Stimulated activated naive CD4-positive, alpha-beta T cell (primary cell): ENCODE measurements at places on chromosomes 5 and 9.
A peak's percentile ranks its signal among the peaks of the same experiment; 100 is the strongest.

DNA sequence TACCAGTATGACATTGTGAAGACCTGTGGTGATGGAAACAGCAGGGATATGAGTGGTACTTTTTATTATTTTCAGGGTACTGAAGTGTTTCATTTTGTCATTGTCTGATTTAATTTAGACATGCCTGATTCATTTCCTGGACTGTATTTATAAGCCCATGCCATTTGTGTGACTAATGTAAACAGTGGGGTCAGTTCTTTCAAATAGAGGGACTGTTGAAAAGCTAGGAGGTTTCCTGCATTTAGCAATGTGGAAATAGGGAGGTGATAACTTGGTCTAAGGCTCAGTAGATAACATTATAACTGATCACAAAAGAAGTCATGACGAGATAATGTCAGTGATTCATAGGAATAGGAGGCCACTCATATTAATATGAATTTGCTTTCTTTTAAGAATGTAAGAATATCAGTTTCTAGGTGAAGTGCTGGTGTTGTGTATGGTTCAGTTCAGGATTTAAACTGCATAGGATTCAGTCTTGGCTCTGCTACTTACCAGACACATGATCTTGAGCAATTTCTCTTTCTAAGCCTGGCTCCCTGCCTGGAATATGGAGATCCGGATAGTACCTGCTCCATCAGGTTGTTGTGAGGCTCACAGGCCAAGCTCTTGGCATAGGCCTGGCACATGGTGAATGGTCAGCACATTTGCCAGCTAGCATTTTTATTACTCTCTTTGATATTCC is 7.5 kb downstream of the RASGRF2 start:
- no peak for DNase-seq

DNA sequence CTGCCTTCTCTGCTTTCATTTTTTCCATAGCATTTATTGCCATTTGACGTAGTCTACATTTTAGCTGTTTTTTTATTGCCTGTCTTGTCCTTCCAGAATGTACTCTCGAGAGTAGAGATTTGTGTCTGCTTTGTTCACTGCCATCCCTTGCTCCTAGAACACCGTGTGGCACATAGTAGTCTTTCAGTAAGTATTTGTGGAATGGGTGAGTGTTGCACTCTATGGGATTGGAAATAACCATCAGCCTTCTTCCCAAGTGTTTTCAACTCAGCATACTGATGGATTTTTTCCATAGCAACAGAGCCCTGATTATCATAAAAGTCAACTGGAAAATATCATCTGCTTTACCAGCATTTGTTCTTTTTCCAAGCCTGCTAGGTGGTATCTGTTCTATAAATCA is 462.6 kb downstream of the ENC1 start:
- no peak for DNase-seq

GRCh38 chr5:59637884-59638580 is 255.5 kb downstream of the PDE4D start:
- no peak for DNase-seq

- DNase-seq, result no peak
Observed at GRCh38 chr5:56552612-56553268, 262.6 kb upstream of the MAP3K1 start.

DNA sequence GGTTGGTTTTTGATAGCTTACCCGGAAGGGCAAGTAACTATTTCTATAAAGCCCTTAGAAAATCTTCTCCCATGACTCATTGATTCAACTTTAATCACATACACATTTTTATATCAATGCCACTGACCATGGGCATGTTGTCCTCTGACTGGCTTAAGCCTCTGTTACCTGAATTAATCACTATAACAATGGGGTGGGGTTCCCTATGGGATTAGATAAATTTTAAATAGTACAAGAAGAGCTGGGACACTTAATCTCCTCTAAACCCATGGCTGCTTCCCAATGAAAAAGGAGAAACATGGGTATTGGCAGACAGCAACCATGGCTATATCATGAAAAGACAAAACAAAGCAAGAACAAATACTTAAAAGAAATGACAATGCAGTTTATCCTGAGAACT is 636.2 kb downstream of the BRINP1 start:
- no peak for DNase-seq

- DNase-seq, result no peak
Observed at GRCh38 chr5:125554355-125554754, 807.9 kb upstream of the ZNF608 start.

DNA sequence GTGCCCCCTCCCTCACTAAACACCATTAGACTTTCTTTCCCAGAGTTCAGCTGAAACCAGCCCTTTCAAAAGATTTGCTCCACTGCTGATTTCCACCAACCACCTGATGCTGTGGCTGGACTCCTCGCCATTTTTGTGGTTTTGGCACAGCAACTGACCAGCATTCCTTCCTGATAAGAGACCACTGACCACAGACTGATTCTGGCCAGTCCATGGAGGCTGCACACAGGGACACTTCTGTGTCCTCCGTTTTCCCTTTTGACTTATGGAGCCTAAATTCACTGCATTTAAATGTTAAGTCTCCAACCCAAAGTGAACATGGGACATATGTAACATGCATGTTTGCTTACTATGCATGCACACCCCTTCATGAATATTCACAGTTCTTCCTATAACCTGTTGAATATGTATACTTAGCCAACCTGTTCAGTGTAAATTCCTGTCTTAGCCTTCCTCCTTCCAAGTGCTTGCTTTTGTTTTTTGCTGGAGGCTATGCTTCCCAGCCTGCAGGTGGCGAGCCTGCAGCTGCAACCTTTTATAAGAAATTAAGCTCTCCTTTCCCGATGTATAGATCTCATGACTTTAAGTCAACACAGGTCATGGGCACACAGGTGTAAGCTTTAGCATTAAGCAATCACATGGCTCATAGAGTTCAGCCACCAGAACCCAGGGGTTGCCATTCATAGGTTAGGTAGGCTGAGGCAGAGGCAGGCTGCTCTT is 78.7 kb downstream of the ACTL7B start:
- no peak for DNase-seq

- no peak for DNase-seq
Observed at GRCh38 chr5:424301-425110, 18.5 kb upstream of the EXOC3 start.

DNA sequence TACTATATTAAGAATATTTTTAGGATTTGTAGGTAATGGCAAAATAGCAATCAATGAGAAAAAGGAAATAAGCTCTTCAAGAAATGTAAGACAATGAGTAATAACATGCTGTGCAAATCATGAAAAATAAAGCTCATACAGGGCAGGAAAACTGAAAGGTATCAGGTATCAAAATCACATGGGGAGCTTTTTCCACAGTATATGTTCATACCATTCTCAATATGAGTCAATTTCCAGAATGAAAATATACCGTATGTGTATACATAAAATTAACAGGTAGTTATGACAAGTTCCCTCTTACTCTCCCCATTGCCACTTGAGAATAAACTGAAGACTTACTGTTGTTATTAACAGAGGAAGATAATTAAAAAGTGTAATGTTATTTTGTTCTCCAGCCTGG is 35.9 kb downstream of the EFCAB9 start:
- no peak for DNase-seq

DNA sequence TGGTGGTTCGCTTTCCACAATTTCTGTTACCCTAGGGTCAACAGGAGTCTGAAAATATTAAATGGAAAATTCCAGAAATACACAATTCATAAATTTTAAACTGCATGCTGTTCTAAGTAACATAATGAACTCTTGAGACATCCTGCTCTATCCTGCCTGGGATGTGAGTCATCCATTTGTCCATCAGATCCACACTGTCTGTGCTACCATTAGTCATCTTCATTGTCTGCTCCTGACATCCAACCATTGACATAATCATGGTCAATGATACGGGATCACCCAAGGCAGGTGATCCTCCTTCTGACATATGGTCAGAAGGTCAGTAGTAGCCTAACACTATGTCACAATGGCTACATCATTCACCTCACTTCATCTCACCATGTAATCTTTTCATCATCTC is 276.7 kb upstream of the KIF2A start:
- no peak for DNase-seq

GRCh38 chr9:134538856-134539566 is 102.6 kb upstream of the COL5A1 start:
- no peak for DNase-seq

GRCh38 chr5:35205186-35205585 is 25.1 kb downstream of the PRLR start:
- DNase-seq, result no peak

DNA sequence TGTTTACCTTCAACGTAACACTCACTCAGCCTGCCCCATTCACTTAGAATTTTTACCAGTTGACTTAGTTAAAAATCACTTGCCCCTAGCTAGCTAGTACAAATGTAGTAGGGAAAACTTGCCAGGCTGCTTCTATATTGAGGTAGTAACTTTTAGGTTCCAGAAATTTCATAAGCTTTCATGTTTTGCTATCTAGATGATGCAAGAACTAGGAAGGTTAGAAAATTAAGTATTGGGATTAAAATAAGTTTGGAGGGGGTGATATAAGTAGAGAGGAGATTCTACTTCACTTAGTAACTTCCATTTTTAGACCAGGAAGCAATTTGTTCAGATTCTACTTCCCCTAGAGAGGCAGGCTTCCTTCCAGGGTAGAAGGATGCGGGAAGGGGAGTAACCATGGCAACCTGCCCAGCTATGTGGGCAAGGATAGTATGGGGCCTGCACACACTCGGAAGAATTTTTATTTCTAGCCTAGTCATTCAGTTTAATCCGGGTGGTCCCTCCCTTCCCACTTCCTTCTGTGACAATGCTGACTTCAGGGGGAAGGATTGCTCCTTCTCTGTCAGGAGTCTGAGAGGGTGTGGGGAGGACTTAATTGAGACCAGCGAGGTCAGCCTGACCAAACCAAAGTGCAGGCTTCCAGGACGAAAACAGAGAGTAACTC is 4.2 kb downstream of the DAB2 start:
- no peak for DNase-seq

- DNase-seq, result no peak
Observed at GRCh38 chr9:137748741-137749140, 128.8 kb upstream of the CACNA1B start.

DNA sequence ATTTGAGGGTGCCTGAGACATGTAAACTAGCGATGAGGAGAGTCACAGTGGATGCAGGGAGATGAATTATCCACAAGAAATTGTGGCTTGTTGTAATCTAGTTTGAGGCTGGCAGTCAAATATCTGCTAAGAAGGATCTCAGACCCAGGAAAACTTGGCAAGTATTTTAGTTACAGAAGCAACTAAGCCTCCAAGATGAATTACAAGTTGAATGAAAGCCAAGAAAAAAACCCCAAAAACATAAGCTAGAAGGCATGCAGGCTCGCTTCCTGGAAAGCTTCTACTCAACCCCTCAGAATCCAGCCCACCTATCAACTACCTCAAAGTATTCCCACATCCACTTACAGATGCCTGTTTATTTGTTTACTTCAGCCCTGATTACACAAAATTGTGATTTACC is 696.9 kb downstream of the MAT2B start:
- DNase-seq, result no peak

- DNase-seq, result peak; percentile 11
Observed at GRCh38 chr5:175464074-175464941, 14.1 kb upstream of the SFXN1 start.

DNA sequence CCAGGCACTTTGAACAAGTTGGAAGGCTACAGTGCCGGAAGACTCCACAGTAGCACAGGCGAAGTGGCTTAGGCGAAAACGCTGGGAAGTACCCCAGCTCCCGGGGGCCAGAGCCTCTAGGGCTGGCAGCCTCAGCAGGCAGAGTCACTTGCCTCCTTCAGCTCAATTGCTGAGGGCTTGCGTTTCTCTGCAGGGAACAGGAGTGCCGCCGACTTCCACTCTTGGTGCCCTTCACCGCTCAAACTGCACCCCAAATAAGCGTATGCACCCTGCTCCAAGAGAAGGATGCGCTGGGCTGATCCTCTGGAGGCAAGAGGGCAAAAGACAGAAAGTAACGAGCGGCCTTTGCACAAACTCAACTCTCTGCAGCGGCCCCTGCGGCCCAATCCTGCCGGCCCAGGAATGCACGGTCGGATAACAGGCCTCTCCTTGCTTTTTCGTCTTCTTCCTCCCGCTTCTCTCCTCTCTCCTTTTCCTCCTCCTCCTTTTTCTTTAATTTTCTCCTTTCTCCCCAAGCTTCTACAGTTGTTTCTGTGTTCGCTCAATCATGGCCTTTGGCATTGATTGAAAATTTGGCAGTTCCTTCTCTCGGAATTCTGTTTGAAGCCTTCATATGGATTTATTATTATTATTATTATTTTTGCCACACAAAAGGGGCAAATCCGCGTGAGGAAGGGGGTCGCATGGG is 1.1 kb upstream of the S1PR3 start:
- no peak for DNase-seq

GRCh38 chr5:149207831-149208230 is 63.8 kb upstream of the AFAP1L1 start:
- no peak for DNase-seq

- no peak for DNase-seq
Observed at GRCh38 chr9:78559449-78559885, 262.5 kb downstream of the PSAT1 start.

DNA sequence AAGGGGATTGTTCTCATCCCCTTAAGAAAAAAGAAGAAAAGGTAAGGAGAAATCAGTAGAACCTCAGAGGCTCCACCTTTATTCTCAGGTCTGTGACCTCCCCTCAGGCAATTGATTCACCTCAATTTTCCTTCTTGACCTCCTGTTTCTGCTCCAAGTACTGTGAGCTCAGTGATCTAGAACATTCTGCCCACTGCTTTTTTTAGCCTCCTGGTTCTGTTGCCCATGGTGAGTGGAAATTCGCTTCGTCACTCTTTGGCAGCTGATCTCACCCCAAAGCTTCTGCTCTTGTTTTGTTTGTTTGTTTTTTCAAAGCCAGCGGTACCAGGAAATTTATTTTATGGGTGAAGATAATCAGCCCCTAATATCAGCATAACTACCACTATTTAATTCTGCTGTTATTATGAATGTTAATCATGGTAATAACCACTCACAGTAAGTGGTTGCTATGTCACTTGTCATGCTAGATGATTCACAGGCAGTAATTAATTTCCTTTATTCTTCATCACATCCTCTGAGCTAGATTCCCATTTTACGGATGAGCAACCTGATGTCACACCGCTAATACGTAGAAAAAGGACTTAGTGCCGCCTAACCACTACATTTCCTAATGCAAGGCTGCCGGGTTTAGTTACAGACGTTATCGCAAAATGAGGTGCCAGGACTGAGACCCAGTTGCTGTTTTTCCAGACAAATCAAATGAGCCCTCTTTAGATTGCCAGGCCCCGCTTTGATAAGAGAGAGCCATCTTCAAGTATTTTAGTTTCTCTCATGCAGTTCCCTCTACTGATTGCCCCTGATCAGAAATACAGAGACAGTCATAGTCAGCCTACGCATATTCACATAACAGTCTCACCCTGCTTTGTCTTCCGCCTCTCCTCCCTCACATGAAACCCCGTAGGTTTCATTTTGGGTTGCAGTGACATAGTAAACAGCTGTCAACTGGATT is 78.2 kb downstream of the CYFIP2 start:
- DNase-seq, result no peak

- DNase-seq, result no peak
Observed at GRCh38 chr9:123174887-123175518, 93.4 kb downstream of the STRBP start.

- peak; percentile 43 for DNase-seq
Observed at GRCh38 chr9:134066913-134067851, 644 bp downstream of the BRD3 start.

- no peak for DNase-seq
Observed at GRCh38 chr5:157486221-157486681, 26.2 kb downstream of the NIPAL4 start.

- DNase-seq, result no peak
Observed at GRCh38 chr5:112238473-112238872, 180.6 kb downstream of the EPB41L4A start.

GRCh38 chr5:68746220-68746619 is 347.6 kb upstream of the SLC30A5 start:
- no peak for DNase-seq
